Mucosa of gallbladder (tissue), 1 donor: ENCODE measurements at places on chromosomes 2 and 18. TPM values are rescaled to one million over a fixed set of nuclear protein-coding genes. Genes with fewer than 3 reads are reported as not detected.

GRCh38 chr2:230097424-230097823 is 28.7 kb upstream of the SLC16A14 start:
- no peak for DNase-seq

- DNase-seq = no peak
Measured at GRCh38 chr2:34909992-34910705, 1311.0 kb upstream of the FAM98A start.

Gene TMEM169
- 7.3 TPM for total RNA-seq

DNA sequence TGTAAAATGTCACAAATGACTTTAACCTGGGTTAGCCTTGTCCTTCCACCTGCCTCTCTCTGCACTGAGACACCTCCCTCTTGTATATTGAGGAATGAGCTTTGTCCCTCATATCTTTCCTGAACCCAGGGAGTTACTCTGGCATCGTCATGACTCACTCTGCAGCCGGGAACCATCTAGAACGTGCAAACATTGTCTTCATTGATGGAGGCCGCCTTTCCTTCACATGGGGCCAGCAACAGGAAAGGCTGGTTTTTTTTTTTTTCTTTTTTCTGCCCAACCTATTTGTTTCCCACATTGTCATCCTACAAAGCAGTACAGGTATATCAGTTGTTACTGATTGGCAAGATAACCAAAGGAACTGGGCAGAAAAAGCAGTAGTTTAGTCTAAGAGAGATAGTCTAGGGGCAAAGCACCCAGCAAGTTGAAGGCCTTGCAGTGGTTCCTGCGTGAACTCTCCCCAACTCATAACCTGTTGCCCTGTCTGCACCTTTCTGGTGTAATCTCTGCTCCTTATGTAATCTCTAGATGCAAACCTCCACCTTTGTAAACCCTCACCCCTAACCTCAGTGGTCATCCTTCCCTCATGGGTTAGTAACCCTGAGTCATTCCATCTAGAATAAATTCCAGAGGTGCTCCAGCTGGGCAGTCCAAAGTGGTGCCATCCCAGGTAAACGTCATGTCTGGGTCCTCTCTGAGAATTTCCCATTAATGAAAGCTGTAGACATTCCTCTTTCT is 38.3 kb downstream of the SLC40A1 start:
- peak; percentile 67 for DNase-seq

- no peak for DNase-seq
Measured at GRCh38 chr18:56067969-56068671, 480.1 kb upstream of the TCF4 start.

- DNase-seq = peak; percentile 87
Measured at GRCh38 chr18:63002803-63003445, 287.6 kb downstream of the PHLPP1 start.

DNA sequence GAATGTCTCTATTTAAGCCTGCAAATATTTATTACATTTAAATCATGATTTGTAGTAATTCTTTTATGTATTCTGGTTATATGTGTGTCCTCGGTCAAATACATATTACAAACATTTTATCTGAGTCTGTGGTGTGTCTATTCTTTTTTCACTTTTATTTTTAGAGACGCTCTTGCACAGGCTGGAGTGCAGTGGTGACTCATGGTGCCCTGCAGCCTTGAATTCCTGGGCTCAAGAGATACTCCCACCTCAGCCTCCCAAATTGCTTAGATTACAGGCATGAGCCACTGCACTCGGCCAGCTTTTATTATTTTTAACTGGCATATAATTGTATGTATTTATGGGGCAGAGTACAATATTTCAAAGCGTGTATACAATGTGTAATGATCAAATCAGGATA is 47.5 kb downstream of the ARID5A start:
- no peak for DNase-seq

Gene UGT1A6
- 6.3 TPM for total RNA-seq

Gene BIN1
- total RNA-seq = 131 TPM

Gene FNDC4
- total RNA-seq = 13.4 TPM

DNA sequence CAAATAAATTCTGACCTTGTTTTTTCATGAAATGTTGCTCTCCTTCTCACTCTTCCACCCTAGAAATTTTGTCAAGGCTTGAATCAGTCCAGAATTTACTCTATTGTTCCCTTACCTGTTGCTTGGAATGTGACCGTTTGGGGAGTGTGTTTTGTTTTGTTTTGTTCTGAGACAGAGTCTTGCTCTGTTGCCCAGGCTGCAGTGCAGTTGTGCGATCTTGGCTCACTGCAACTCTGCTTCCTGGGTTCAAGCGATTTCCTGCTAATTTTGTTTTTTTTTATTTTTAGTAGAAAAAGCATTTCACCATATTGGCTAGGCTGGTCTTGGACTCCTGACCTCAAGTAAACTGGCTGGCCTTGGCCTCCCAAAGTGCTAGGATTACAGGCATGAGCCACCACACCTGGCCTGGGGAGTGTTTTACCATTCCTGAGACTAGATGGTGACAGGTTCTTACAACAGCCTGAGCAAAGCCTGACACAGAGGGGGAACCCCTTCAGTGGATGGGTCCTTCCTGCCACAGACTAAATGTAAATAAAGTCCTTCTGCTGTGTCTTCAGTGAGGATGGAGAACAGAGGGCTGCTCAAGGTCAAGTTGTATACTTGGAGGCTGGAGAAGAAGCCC is 52.0 kb downstream of the HAUS1 start:
- no peak for DNase-seq

DNA sequence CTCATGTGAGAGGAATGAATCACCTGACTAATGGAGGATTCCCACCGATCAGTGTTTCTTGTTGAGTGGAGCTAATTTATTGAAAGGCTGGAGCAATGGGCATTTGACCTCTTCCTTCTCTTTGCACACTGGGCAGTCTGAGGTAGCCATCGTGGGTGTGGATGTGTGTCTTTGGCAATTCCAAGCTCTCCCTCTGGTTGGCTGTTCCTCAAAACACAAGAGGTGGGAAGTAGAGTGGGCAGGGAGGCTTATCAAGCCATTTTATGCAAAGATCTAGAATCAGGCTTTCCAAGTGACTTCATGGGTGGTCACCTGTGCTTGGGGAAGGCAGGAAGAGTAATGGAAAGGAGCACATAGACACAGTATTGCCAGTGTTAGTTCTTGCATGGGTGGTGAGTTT is 154.8 kb downstream of the INSIG2 start:
- DNase-seq = no peak

Gene MRO
- 0.75 TPM for total RNA-seq

DNA sequence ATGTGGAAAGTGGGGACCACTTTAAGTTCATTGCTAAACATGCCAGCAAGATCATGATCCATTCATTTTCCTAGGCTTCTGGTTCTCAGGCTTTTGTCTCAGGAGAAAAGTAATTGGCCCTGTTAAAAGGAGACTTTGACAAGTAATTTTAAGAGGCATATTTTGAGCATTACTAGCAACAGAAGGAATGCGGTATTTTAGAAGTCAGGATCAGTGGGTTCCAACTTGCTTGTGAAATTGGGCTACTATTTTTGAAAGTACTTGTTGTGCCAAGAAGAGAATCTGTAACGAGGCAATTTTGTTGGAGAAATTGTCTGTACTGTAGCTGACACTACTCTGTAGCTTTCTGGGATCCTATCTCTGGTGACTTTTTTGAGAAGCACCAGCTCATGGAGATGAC is 59.4 kb downstream of the CERS6 start:
- no peak for DNase-seq

DNA sequence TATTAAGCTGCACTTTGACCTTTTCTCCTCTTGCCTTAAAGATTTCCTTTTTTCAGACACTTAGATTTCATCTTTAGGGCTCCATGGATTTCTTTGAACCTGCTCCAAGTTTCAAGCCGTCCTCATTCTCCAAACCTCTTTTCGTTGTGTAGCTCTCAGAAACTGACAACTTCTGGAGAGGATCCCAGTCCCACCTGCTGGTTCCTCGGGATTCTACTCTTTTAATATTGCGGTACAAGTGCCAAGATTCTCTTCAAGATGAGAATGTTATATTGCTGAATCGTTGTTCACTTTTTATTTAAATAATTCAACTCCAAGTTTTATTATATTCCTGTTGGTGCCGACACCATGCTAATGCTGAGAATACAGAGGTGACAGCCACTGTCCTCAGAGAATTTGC is 141.1 kb downstream of the CDH20 start:
- DNase-seq = no peak

DNA sequence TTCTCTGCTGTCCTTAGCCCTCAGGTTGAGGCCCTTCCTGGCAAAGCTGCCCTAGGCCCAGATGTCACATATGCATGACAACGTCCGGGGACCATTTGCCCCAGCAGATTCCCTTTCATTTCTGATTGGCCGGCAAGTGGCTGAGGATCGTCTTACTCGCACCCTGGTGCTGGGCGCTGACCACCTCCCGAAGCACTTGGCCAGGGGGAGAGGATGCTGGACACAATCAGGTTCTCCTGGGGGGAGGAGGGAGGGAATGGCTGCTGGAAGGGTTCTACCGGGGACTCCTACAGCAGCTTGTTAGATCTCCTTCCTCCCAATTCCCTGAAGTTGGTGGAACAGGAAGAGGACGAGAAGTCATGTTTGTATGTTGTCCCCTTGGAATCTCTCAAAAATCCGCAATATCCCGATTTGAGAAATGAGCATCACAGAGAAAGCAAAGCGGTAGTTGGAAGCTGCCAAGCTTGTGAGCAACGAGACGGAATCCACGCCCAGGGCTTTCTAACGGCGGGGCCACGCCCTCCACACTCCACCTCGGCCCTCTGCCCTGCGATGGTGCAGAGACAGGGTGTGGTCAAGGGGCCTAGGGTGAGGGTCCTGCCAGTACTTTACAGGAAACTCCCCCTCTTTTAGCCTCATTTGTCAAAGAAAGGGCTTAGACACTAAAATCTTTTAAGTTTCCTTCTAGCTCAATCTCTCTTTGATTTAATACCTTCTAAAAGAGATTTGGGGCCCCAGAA is 61.8 kb upstream of the YWHAQ start:
- DNase-seq = no peak

- DNase-seq = no peak
Measured at GRCh38 chr2:28956890-28957289, 24.2 kb upstream of the TOGARAM2 start.

- DNase-seq = no peak
Measured at GRCh38 chr2:174263997-174264396, 15.7 kb upstream of the OLA1 start.
